ENCODE measurements at places on chromosomes 12 and 14.
A peak's percentile ranks its signal among the peaks of the same experiment; 100 is the strongest.

GRCh38 chr12:5905757-5906156, 39.3 kb downstream of the ANO2 start:
- no peak for DNase-seq

DNA sequence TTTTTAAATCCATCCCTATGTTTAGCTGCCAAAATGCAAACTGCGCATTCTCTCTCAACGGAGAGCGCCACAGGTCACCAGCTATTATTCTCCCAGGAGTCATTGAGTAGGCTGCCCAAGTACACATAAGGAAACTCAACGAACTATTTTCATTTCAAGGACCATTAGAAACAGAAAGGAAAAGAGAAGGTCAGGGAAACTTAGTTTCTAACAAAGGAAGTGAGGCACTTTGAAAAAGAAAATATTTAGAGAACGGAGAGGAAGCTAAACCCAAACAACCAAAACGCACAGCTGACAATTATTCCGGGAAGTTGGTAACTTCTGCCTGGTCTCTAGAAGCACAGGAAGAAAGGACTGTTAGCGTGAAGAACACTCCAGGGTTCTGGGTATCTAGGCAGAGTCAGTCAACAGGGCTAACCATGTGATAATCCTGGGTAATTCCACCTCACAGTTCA, 23.5 kb downstream of the GPHB5 start:
- no peak for DNase-seq

GRCh38 chr14:106208794-106209193, 682.4 kb downstream of the TMEM121 start:
- DNase-seq: no peak

- DNase-seq: no peak
Measured at GRCh38 chr12:24127919-24128721, 178.7 kb upstream of the SOX5 start.

DNA sequence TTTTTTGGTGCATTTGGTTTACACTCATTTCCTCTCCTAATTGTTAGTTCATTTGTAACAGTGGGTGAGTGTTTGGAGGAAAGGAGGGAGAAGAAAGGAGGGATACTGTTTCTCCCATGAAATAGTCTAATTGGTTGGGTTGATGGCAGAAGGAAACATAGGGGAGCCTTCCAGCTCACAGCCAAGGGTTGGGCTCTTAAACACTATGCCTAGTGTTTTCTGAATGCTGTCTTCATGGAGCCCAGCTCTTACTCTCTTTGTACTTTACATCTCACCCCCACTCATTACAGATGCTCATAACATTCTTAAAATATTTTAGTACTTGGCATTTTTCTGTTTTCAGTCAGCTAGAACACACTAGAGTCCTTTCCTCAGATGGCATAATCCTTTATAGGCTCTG, 38.2 kb downstream of the BAZ2A start:
- DNase-seq: no peak

DNA sequence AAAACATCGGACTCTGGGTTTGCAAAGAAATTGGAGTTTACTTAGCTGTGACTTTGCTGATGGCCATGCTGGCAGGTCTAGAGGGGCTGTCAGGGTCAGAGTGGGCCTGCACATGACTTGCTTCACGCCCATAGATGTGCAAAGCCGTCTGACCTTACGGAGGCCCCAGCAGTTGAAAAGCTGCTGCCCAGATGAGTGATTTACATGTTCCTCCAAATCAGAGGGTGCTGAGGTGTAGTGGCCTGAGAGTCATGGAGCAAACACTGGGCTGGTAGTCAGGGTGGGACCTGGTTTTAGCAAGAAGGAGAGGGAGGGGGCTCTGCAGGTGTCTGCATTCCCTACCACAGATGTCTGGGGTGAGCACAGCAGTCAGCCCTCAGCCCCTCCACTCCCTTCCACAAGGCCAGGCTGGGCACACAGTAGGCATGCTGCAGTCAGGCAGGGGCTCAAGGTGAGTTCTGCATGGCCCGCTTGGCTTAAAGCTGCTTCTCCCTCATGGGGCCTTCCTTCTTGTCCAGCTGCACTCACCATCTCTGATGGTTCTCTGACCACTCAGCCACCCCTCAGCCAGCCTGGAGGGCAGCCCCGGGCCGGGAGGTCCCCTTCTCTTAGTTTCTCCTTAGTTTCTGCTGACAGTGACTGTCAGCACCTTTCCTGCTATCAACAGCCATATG, 34.2 kb upstream of the EML1 start:
- no peak for DNase-seq

- DNase-seq: no peak
Measured at GRCh38 chr14:55314449-55314848, 43.2 kb downstream of the FBXO34 start.

GRCh38 chr14:98345161-98345560, 926.8 kb downstream of the BCL11B start:
- DNase-seq: no peak

DNA sequence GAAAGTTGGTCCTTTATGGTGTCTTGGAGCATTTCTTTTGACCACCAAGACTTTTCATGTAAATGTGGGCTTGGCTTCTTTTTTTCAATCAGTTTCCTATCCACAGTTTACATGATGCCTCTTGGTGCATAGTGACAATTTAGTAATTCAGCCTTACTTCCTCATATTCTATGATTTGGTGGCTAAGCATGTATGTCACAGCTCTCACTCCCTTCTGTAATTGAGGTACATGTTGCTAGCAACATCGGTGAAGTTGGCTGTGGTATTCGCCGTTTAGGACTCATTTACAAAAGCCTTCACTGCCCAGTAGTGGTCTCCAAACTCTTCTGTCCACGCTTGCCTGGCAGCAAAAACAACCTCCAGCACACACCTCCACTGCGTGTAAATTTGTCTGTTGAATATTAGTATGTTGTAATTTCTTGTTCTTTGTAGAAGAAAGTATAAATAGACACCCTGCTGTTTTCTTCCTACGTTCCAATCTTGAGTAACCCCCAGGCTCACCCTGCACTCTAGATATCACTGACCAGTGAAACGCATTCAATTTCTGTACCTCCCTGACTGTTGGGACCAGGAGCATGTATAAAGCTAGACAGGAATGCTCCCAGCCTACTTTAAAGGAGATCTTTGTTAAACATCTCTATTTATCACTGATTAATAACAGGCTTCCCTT, 90.4 kb downstream of the PPP2R5C start:
- DNase-seq: no peak

DNA sequence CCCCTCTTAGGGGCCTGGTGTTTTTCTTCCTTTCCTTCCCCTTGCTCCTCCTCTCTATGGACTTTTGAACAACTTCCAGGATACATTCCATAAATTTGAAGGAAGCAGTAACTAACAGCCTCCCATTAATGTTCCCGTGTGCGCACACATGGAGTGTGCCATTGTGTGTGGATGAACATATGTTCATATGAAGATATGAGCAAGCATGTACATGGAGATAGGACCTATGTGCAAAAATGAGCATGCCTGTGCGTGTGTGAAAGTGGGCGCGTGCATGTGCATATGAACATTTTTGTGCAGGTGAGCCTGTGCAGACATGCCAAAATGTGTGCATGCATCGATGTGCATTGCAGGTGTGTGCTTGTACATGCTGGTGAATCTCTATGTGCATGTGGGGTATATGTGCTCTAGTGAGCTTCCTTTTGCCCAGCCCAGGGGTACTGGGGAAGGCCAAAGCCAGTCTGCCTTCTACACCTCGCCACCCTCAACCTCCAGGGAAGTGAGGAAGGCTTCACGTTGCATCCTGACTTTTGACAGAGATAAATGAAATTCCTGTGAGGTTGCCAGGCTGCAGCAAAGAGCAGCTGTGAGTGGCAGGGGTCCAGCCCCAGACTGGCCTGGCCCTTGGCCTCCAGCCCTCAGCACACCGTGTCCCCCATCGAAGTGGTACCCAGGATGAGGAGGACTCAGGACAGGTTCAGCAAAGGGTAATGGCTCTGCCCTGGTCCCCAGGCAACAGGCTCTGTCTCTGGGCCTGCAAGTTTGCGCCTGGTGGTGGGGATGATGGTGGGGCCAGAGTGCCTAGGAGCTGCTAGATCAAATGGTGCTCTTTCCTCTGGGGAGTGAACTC, 21.1 kb upstream of the PGF start:
- DNase-seq: no peak

GRCh38 chr12:126570566-126570965, 1505.3 kb downstream of the AACS start:
- no peak for DNase-seq

DNA sequence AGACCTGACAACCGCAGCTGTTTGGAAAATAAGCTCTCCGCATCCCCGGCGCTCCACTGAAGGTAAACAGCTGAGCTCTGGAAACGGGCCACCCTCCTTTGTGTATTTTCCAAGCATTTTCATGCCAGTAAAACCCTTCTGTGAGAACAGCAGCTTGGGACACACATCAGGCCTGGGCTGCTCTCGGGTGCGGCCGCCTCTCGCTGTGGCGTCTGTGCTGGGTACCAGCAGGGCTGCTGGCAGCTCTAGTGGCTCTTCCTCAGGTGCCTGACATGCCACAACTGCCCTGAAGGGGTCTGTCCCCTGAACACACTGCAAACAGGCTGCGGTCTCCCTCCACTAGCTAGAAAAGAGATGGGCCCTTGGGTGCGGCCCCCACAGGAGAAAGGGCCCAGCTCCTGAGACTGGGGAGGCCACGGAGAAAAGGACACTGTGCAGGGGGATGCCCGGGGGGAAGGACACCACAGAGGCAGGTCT, 96.3 kb downstream of the ITPK1 start:
- DNase-seq: no peak

DNA sequence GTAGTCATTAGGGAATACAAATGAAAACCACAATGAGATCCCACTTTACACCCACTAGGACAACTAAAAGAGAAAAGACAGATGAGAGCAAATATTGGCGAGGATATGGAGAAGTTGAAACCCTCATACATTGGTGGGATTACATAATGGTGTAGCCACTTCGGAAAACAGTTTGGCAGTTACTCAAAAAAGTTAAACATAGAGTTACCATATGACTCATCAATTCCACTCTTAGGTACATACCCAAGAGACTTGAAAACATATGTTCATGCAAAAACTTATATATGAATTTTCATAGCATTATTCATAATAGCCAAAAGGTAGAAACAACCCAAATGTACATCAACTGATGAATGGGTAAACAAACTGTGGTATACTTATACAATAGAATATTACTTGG, 27.1 kb downstream of the ALDH1L2 start:
- DNase-seq: no peak

GRCh38 chr12:71475280-71475679, 35.7 kb downstream of the LGR5 start:
- DNase-seq: no peak

DNA sequence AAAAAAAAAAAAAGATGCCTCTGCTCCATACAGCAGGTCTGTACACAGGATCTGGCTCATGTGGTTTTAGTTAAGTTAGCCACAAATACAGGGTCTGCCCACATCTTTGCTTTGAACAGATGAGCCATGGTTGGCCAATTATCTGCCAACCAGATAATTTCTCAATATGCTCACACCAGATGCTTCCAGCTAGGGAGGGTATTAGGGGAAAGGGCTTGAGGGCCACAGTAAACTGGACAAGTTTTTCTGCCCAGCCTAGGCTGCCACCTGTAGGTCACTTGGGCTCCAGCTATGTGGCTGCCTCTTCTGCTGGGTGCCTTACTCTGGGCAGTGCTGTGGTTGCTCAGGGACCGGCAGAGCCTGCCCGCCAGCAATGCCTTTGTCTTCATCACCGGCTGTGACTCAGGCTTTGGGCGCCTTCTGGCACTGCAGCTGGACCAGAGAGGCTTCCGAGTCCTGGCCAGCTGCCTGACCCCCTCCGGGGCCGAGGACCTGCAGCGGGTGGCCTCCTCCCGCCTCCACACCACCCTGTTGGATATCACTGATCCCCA, 776 bp downstream of the RDH5 start:
- no peak for DNase-seq

GRCh38 chr14:64149921-64150320, 144.2 kb downstream of the ESR2 start:
- DNase-seq: no peak

DNA sequence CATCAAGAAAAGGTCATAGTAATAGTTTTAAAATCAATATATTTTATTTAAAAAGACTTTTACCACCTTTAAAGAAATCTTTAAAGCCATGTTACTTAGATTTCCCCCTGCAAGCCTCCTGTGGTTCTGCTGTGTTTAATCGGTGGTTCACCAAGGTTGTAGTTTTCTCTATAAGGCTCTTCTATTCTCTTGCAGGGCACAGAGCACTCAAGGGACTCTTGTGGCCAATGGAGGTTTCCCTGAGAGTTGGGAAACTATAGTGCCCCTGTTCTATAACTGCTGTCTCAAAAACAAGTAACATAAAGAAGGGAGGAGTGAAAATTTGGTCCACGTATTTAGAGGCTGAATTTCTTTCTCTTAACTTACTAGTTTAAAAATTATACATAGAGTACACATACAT, 25.0 kb downstream of the DACT1 start:
- no peak for DNase-seq

- no peak for DNase-seq
Measured at GRCh38 chr14:104981699-104982541, 3.7 kb upstream of the CLBA1 start.

- no peak for DNase-seq
Measured at GRCh38 chr14:74504874-74505720, 11.5 kb downstream of the ISCA2 start.

- no peak for DNase-seq
Measured at GRCh38 chr14:56273951-56274350, 155.7 kb downstream of the PELI2 start.

DNA sequence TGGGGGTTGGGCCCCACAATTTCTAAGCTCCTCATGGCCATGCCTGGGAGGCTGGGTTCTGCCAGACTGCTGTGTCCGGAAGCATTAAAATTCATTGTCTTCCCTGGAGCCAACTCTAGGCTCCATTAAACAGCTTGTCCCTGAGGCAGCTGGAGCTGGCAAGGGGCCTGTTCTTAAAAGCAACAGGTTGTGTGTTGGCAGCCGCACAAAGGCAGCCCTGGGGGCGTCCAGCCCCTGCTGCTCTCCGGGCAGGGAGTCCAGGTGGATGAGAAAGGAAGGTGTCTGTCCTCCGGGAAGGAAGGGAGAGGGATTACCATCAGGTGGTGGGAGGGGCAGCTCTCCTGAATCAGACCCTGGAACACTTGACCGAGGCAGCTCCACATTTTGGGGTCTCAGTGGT, 98.9 kb downstream of the CHST11 start:
- DNase-seq: peak; percentile 14

GRCh38 chr12:63900922-63901793, 56.7 kb downstream of the SRGAP1 start:
- no peak for DNase-seq

DNA sequence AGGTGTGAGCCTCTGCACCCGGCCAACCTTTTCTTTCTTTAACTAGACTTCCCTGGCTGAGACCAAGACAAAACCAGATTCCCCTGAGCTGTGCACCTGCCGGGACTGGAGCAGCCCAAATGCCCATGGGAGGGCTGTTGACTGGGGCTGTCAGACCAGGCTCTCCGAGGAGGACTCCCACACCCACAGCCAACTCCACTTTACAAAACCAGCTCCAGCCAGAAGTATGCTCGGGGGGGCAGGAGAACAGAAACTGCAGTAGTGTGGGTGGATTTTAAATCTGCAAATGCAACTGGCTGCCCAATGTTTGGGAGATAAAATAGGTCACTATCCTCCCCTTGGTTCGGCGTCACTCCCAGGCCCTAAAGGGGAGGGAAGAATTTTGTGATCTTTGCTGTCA, 78.5 kb downstream of the VCPKMT start:
- DNase-seq: no peak

- DNase-seq: no peak
Measured at GRCh38 chr12:19482551-19483109, 43.3 kb downstream of the AEBP2 start.
